ENCODE measurements at places on chromosomes 12 and 14.

DNA sequence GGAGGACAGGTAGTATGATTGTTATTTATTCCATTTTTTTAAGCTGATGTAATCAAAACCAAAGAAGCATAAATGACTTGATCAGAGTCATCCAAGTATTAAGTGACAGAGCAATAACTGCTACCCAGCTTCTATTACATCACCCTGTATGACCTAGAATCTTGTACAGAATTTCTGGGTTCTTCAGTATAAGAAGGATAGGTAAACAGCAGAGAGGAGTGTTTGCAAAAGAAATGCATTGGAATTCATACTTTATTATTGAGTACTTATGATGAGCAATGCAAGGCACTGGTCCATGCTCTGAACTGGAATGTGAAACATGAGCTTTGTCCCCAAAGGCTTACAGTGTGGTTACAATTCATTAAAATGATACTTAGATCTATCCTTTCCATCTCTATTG is 916.8 kb downstream of the DIO2 start:
- no peaks in the 10 kb centered on the region for H3K4me1 ChIP-seq
- H3K27ac ChIP-seq = no peak overlapping the region
- no peak for DNase-seq
- H3K4me3 ChIP-seq = no peak overlapping the region
- no peaks in the 10 kb centered on the region for H3K36me3 ChIP-seq

GRCh38 chr14:62269204-62269603 is 507.0 kb downstream of the SNAPC1 start:
- no peaks in the 10 kb centered on the region for H3K4me1 ChIP-seq
- no peaks in the 10 kb centered on the region for H3K36me3 ChIP-seq
- peak; percentile 54 for DNase-seq
- H3K4me3 ChIP-seq = no peak overlapping the region

DNA sequence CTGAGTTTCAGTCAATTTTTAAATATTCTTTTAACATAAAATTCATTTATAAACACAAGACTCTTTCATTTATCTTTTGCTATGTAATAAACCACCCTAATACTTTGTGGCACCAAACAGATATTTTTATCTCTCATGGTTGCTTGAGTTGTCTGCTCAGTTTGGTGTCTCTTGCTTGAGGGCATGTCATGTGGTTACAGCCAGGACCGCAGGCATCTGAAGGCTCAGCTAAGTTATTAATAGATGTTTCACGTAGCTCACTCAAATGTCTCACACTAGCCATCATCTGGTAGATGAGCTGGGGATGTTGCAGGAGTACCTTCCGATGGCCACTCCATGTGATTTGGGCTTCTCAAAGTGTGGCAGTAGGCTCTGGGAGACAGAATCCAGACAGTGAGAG is 597.8 kb downstream of the ETNK1 start:
- peaks cover 3% of the 10 kb centered on the region for H3K27me3 ChIP-seq
- no peak overlapping the region for H3K4me3 ChIP-seq
- no peaks in the 10 kb centered on the region for H3K36me3 ChIP-seq
- H3K4me1 ChIP-seq = no peaks in the 10 kb centered on the region
- no peak overlapping the region for H3K27ac ChIP-seq

DNA sequence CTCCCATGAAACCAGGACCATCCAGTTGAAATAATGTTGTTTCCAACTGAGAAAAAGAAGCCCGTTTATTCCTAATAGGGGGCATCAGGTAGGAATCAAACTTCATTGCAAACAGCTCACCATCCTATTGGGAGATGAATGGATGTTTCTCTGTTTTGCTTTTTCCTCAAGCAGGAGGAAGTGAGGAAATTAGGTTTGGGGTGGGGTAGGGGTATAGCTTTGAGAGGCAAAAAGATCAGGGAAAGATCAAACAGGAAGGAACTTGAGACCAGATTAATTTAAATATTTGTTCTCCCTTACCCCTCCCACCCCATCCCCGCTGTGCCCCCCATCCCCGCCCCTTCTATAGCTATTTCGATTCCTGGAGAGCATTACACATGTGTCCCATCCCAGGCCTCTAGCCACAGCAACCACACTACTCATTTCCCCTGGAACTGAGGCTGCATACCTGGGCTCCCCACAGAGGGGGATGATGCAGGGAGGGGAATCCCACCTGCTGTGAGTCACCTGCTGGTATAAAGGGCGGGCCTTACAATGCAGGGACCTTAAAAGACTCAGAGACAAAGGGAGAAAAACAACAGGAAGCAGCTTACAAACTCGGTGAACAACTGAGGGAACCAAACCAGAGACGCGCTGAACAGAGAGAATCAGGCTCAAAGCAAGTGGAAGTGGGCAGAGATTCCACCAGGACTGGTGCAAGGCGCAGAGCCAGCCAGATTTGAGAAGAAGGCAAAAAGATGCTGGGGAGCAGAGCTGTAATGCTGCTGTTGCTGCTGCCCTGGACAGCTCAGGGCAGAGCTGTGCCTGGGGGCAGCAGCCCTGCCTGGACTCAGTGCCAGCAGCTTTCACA is at the start of gene IL23A:
TSS of gene IL23A (plus strand) at position 577 of the 850 bp plus-strand sequence. CDS start at position 738, 161 bp downstream.
- no peaks in the 10 kb centered on the region for H3K27me3 ChIP-seq
- peak; percentile 96 for DNase-seq
- peak within 1 kb of the TSS; percentile 98 for H3K27ac ChIP-seq
- peak within 1 kb of the TSS; percentile 79 for H3K4me3 ChIP-seq
